ENCODE measurements at places on chromosomes 11 and 22.

GRCh38 chr22:16774911-16775500 lies 50.2 kb downstream of the XKR3 start:
- DNase-seq = no peak

DNA sequence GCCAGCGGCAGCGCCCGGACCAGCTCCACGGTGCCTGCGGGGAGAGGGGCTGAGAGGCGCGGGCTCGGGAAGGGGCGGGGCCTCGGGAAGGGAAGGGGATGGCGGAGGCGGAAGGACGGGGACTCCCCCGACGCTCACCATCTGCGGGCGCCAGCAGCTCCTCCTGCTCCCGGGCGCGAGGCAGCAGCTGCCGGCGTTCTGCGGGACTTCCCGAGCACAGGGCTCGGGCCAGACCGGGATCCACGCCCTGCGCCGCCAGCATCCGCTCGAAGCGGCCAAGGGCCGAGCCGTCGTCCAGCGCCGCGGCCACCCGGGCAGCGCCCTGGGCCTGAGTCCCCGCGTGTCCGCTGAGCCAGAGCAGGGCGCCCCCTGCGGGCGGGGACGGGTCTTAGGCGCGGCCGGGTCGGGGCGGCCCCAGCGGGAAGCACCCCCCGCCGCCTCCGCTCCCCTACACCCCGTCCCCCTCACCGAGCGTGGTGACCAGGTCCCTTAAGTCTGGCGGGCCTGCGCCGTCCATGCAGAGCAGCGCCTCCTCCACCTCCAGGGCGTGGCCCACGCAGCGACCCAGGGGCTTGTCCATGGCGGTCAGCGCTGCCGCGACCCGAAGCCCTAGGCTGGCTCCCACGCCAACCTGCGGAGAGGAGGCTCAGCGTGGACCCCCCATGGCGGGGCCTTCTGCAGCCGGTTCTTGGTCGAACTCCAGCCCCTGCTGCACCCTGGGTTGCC lies 873 bp upstream of the SCO2 start:
- peak; percentile 84 for DNase-seq

DNA sequence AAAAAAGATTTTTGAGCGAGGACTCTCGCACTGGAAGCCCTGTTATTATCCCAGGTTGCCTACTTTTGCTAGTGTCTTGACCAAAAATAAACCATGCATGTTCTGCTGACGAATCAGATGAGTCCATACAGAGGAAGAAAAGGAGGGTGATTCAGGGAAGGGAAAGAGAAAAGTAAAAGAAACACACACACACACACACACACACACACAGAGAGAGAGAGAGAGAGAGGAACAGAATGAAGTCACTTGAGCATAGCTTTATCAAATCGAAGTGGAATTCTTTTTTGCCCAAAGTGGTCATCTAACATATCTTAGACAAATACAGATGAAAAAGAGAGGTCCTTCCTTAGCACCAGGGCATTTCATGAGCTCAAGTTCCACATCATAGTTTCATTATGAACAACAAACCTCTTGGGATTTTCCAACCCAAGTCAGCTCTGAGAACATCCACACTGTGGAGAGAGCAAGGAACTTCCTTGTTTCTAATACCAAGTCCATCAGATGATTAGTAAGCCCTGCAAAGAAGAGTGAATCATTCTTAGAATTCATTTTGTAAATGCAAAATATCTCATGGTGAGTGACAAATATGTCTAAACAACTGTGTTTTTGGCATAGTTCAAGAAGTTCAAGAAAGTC lies 7.7 kb upstream of the MMP12 start:
- no peak for DNase-seq

DNA sequence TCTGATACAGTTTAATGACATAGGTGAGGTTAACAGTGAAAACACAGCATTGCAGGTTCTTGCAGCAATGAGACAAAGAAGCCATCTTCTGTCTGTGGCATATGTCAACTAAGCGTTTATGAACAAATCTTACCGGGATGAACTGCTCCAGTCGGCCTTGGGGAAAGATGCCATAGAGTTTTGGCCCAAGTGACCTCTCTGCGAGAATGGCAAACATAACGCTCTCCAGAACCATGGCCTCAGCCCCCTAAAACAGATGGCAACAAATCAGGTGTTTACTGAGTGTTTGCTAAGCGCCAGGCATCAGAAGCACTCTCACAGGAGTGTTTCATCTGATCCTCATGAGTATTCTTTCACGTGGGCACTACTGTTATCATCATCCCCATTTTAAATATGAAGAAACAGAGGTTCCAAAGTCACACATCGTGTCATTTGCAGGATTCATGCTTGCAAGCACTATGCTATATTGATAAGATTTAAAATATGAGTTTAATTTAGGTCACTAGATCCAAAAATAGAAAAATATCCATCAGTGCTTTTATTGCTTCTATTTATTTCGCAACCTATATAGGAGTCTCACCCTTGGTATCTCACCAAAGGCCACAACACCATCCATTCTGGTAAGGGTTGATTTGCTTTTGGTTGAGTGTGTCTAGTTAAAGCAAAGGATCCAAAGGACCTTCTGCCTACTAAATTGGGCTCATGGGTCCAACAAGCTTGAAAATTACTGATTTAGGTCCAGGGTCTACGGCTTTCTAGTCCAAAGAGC lies 35.9 kb downstream of the TCIRG1 start:
- no peak for DNase-seq

DNA sequence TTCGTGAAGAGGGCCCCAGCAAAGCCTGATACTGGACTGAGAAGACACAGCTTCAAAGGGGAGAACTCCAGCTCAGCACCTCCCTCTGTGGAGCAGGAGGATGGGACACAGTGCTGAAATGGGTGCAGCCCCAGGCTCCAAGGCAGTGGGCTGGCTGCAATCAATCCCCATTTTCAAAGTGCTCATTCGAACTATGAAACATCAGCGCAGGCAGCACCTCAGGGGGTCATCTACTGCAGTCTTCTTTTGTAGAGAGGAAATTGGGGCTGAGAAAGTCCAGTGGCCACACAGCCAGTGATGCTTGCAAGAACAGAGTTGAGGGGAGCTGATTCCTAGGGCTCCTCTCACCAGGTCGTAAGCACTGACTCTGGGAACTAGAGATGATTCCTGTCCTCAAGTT lies 25.1 kb downstream of the OPCML start:
- DNase-seq = no peak

GRCh38 chr11:29962243-29962642 lies 54.6 kb downstream of the KCNA4 start:
- DNase-seq = no peak

- no peak for DNase-seq
Observed at GRCh38 chr22:36565159-36565507, 36.2 kb upstream of the EIF3D start.

DNA sequence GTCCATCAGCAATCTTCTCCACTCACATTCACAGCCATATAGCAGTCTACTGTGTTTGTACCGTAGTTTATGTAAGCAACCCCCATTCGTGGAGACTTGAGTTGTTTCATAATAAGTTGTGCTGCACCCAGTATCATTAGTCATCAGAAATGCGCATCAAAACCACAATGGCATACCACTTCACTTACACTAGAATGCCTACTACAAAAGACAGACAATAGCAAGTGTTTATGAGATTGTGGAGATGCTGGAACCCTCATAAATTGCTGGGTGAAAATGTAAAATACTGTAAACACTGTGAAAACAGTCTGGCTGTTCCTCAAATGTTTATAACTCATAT lies 133.3 kb downstream of the ATXN10 start:
- DNase-seq = no peak

- no peak for DNase-seq
Observed at GRCh38 chr11:75248924-75249256, 8.3 kb downstream of the TPBGL start.

- no peak for DNase-seq
Observed at GRCh38 chr11:107991868-107992414, 16.8 kb upstream of the CUL5 start.

DNA sequence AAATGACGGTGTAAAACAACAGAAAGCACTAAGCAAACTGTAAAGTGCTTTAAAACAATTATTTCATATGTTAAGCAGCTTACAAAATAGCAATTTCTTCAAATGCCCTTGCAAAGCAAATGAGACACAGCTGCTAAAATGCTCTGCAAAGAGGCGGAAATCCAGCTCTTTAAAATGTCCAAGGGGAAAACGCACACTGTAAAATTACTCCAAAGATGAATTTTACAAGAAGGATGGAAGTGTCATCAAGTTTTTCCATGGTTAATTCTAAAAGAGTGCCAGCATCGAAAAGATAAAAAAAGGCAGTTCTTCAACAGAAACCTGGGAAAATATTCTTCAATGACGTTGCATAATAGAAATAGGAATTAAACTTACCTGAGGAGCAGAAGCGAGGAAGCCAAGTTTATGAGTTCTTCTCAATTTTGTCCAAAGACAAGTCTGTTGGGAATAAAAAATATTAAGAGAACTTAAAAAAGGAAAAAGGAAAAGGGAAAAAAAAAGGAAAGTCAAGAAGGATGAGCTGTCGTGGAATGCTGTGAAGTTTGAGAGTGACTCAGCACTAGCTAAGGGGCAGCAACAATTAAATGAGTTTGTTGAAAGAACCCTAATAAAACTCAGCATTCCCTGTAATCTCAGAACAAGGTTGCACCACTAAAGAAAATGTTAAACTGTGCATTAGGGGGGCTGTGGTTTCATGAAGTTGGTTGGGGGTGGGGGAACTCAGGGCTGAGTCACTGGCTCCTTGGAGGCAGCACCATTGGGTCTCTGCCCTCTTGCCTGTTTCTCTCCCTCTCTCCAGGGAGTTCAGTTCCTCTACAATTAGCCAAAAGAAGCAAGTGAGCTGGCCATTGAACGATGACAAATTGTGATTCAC lies 64.2 kb upstream of the BLID start:
- DNase-seq = no peak
